ENCODE measurements at places on chromosomes 2 and 18.

- H3K4me1 ChIP-seq: peaks cover 21% of the 10 kb centered on the region
- no peaks in the 10 kb centered on the region for H3K27me3 ChIP-seq
- H3K4me3 ChIP-seq: no peak overlapping the region
- H3K36me3 ChIP-seq: no peaks in the 10 kb centered on the region
- no peak for DNase-seq
These were observed 129.6 kb downstream of the GALNT14 start for GRCh38 chr2:31008561-31009114.

- H3K4me3 ChIP-seq: no peak overlapping the region
- no peaks in the 10 kb centered on the region for H3K4me1 ChIP-seq
- H3K27me3 ChIP-seq: no peaks in the 10 kb centered on the region
- H3K36me3 ChIP-seq: no peaks in the 10 kb centered on the region
These were observed 562.8 kb downstream of the TNS1 start for GRCh38 chr2:217440000-217440399.

- H3K27me3 ChIP-seq: no peaks in the 10 kb centered on the region
- H3K4me1 ChIP-seq: peaks cover 3% of the 10 kb centered on the region
- H3K27ac ChIP-seq: no peak overlapping the region
- no peak overlapping the region for H3K4me3 ChIP-seq
- H3K36me3 ChIP-seq: no peaks in the 10 kb centered on the region
These were observed 52.0 kb downstream of the CYBRD1 start for GRCh38 chr2:171574149-171574795.

DNA sequence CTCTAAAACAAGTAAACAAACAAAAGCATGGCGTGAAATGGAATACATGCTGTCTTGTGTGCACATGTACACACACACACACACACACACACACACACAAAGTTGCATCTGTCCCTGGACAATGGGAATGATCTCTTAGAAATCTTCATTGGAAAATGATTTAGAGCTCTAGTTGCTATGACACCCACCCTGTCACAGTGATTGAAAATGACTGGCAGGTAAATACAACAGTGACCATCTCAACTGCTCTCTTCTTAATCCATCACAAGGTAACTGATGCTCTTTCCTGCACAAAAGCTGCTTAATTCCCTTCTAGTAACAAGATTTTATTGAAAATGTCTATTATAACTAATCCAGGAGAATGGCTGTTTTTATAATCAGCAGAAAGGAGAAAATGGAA, 1011.7 kb upstream of the GYPC start:
- H3K36me3 ChIP-seq: no peaks in the 10 kb centered on the region
- H3K27ac ChIP-seq: no peak overlapping the region
- no peaks in the 10 kb centered on the region for H3K4me1 ChIP-seq

- H3K27me3 ChIP-seq: no peaks in the 10 kb centered on the region
- no peak overlapping the region for H3K4me3 ChIP-seq
- DNase-seq: no peak
- no peaks in the 10 kb centered on the region for H3K36me3 ChIP-seq
- H3K4me1 ChIP-seq: no peaks in the 10 kb centered on the region
- no peak overlapping the region for H3K27ac ChIP-seq
These were observed 89.8 kb downstream of the LDLRAD4 start for GRCh38 chr18:13308369-13308768.

DNA sequence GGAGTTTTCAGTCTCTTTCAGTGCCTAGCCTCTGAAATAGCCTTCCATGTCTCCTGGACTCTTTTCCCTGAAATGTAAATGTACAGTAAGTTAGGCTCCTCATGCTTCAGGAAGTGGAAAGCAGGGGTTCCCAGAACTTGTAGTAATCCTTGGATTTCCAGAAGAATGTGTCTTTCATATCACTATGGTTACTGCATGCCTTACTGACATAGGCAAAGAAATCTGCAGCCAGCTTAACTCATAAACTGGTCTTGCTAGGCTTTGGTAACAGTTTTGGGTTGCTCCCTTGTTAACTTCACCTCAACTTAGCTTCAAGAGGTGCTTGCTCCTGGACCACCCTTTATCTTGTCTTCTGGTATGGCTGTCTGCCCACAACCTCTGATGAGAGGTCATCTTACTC, 686.8 kb upstream of the DDX18 start:
- DNase-seq: no peak
- H3K27me3 ChIP-seq: no peaks in the 10 kb centered on the region
- peaks cover 9% of the 10 kb centered on the region for H3K4me1 ChIP-seq
- no peaks in the 10 kb centered on the region for H3K36me3 ChIP-seq
- no peak overlapping the region for H3K27ac ChIP-seq
- no peak overlapping the region for H3K4me3 ChIP-seq
